ENCODE measurements at places on chromosomes 5 and 9.

DNA sequence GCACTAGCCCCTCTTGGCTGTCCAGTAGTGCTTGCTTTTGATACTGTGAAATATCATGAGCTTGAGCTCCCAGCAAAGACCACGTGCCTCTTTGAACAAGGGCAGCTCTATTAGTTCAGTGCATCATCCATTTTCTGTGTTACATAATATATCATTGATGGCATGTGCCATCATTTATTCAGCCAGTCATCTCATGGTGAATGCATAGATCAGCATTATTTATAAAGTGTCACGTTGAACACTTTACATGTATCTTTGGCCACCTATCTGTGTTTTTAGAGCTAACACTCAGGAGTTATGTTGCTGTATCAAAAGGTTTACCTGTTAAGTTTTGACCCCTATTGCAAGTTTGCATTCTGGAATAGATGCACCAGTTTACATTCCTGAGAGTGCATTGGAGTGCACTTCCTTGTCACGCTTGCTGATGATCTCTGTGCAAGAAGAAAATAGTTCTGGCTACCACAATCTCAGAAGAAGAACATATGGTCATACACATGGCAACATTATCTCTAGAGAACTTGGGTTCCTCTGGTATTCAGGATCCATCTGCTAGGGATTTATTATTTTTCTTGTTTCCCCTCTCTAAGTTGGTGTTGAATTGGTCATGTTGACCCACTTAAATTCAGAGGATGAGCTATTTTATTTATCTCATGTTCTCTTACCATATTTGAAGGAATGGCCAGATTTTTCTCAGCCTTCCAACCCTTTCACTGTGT is 120.9 kb downstream of the SH3GL2 start:
- no peak for DNase-seq

DNA sequence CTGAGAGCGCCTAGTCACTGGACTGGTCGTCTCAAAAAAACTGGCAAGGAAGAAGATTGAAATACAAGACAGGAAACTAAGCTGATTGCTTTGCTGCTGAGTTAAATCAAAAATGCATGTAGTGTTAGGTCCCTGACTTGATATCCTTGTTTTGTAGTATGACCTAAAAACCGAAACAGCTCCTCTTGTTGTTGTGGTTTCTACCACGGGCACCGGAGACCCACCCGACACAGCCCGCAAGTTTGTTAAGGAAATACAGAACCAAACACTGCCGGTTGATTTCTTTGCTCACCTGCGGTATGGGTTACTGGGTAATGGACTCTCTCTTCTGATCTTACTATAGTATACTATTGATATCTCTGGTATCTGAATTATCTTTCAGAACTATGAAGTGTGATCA is 4.3 kb downstream of the MTRR start:
- DNase-seq: no peak

GRCh38 chr5:149133795-149134777 is 7.2 kb upstream of the ABLIM3 start:
- no peak for DNase-seq

DNA sequence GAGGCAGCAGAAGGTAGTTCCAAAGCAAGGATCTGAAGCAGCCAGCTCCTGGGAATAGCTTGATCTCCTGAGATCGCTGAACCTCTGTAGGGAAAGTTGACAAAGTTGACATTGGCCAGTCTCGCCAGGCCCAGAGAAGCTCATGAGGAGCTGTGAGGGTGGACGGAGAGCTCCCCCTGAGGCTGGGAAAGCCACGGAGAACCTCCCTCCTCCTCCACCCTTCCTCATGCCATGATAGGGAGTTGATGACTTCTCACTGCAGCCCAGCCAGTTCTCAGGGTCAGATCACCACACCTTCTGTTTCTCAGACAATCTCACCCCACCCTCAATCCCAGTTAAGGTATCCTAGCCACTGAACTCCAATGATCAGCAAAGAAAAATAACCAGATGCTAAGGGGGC is 30.4 kb upstream of the KCNV2 start:
- DNase-seq: no peak

GRCh38 chr9:90300611-90301276 is 341.9 kb downstream of the DIRAS2 start:
- no peak for DNase-seq

DNA sequence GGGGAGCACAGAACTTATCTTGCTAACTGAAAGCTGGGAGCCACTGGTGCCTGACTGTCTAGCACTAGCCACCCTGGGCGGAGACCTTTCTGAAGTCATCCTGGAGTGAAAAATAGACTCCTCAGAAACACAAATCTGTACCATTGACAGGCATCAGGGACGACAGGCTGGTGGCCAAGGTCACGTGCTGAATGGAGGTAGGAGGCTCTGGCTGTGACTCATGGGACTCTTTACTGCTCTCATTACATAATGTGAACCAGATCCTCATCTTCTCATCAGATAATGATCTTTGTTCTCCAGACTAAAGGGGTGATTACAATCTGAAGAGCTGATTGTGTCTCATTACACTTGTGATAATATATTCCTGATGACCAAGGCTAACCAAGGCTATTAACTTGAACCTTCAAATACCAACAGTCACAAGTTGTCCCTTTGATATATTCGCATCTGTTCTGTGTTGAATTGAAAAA is 91.8 kb downstream of the SEMA5A start:
- DNase-seq: no peak

- no peak for DNase-seq
Observed at GRCh38 chr5:170585273-170585948, 81.6 kb downstream of the KCNIP1 start.
